Stimulated activated naive CD8-positive, alpha-beta T cell treated with anti-CD3 and anti-CD28 coated beads, Interleukin-15, Interleukin-2, amounts not matched to agents 100 U/mL and 50 U/mL, for 24 hours (primary cell): ENCODE measurements at places on chromosomes 16 and 17.

GRCh38 chr16:60073376-60073775 lies 1339.3 kb upstream of the GOT2 start:
- no peak for DNase-seq

DNA sequence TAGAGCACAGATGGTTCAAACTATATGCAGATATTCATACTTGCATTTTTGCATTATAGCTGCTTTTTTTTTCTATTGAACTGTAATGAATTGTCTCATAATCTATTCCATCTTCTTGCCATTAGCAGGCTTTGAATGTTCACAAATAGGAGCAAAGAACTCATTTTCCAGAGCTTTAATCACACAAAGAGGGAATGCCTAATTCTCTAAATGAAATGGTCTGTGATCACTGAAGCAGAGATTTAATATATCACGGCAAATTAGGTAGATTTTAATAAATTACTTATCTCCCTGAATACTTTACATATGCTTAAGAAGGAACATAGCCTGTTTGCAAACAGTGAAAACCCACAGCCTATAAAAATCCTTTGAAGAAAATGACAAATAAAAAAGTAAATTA lies 97.6 kb upstream of the AKTIP start:
- no peak for DNase-seq

GRCh38 chr17:1147664-1148063 lies 32.1 kb downstream of the ABR start:
- no peak for DNase-seq

GRCh38 chr16:49250689-49251088 lies 30.9 kb downstream of the CBLN1 start:
- no peak for DNase-seq

DNA sequence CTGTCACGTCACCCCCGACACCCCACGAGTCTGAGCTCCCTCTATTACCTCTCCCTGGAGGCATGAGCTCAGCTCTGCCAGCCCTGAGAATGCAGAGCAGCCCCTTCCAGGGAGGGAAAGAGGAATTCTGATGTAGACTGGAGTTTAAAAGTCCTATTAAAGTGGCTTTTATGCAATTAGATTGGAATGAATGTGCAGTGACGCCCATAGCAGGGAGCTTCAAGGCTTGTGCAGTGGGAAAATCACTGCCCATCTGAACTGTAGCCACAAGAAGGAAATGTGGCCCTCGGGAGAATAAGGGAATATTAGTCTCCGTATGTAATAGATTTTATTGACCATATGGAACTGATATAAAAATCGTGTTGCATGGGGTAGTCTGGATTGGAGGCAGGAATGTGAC lies 66.9 kb downstream of the ZNF423 start:
- DNase-seq, result no peak

GRCh38 chr17:45261577-45262515 lies at the start of gene SPATA32:
Gene SPATA32 (minus strand): TSS chr17:45262094. CDS start chr17:45262016, 78 bp downstream.
- DNase-seq, result peak; percentile 84
